ENCODE measurements at places on chromosomes 4 and X.

GRCh38 chr4:123198706-123199105 lies 197.9 kb upstream of the SPRY1 start:
- no peak for DNase-seq

DNA sequence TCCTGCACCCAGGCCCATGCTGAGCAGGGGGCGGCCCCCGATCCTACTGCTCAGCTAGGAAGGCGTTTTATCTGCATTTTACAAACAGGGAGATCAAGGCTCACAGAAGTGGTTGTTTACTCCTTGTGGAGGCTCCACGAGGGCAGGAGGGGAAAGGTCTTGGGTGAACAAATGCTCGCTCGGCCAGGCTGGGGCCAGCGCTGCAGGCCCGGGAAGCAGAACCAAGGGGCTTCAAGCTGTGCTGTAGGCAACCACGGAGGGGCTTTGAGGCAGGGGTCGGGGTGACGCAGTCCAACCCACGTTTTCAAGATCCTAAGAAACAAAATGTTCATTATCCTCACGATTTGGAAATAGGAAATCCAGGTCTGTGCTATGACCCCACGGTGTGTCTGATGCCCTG lies 125.8 kb downstream of the HMX1 start:
- DNase-seq, result no peak

- DNase-seq, result peak; percentile 53
These were observed 27.9 kb downstream of the TSC22D3 start for GRCh38 chrX:107747596-107748161.

- no peak for DNase-seq
These were observed 13.5 kb upstream of the MANBA start for GRCh38 chr4:102774254-102774653.

GRCh38 chrX:115900425-115900824 lies 270.1 kb upstream of the AGTR2 start:
- peak; percentile 4 for DNase-seq

Measured in HEK293T (cell line).